ENCODE measurements at places on chromosomes 5 and 9.

DNA sequence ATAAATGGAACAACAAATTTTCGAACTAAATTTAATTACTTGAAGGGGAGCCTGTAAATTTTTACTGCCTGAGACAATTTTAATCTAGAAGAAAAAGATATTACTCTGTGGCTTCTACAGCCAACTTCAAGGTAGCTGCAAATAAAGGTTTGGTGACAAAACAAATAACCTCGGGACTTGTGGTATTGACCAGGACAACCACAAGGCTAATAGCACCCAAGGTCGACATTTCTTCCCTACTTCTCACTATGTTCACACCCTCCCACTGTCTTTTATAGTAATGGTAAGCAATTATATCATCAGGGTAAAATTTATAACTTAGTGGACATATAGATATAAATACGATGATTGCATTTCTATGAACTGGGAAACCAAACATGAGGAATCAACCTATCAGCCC lies 67.9 kb upstream of the SPINK5 start:
- no peak for DNase-seq

DNA sequence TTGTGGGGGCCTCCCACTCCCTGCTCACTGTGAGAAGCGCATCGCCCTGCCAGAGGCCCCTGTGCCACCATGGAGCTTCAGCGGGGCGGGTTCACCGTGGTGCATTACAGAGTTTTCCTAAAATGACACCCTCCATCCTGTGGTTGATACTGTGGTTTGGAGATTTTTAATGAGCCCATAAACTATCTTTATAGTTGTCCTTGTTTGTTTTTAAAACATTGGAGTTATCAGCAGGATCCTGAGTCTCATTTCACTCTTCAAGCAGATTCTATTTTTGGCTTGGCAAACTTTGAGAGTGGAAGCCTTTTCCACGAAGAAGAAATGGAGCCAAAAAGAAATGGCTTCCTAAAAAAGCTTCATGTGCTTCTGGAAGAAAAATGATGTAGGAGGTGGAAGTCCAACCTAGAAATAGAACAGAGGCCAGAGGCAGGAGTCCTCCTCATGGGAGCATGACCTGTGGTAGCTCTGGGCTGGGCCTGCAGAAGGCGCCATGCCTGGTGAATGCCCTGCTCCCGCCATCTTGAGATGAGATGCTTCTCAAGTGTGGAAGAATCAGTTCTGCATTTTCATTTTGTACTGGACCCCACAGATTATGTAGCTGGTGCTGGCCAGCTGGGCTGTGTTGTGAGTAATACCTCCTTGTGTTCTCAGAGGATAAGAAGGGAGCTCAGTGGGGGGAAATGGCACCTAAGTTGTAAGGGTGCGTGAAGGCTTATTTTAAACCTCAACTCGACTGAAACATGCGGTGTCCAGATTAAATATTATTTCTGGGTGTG lies 79.0 kb upstream of the RAI14 start:
- peak; percentile 49 for DNase-seq

DNA sequence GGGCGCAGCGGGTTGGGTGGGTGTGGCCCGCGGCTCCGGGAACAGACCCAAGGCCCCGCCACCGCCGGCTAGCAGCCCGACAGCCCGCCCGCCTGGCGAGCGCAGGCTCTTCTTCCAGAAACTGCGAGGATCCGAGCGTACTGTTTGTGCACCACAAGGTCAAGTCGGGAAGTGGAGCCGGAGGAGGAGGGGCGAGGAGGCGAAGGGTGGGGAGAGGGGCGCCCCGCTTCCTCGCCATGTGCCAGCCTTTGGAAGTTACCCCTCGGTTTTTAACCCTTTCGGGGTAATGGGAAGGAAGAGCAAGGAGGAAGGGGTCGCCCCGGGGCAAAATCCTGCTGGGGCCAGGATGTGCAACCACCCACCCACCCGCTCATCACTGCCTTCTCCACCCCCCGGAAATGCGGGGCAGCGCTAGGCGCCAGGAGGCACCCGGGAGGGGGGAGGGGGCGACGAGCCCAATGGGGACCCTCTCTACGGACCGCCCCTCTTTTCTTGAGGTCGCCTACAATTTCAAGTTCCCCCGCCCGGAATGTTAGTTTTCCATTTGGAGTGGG lies 1.1 kb upstream of the JADE2 start:
- DNase-seq, result no peak

- no peak for DNase-seq
These were observed 87.0 kb upstream of the MTAP start for GRCh38 chr9:21715408-21715807.

- DNase-seq, result no peak
These were observed 809 bp downstream of the TNIP1 start for GRCh38 chr5:151079838-151080612.

DNA sequence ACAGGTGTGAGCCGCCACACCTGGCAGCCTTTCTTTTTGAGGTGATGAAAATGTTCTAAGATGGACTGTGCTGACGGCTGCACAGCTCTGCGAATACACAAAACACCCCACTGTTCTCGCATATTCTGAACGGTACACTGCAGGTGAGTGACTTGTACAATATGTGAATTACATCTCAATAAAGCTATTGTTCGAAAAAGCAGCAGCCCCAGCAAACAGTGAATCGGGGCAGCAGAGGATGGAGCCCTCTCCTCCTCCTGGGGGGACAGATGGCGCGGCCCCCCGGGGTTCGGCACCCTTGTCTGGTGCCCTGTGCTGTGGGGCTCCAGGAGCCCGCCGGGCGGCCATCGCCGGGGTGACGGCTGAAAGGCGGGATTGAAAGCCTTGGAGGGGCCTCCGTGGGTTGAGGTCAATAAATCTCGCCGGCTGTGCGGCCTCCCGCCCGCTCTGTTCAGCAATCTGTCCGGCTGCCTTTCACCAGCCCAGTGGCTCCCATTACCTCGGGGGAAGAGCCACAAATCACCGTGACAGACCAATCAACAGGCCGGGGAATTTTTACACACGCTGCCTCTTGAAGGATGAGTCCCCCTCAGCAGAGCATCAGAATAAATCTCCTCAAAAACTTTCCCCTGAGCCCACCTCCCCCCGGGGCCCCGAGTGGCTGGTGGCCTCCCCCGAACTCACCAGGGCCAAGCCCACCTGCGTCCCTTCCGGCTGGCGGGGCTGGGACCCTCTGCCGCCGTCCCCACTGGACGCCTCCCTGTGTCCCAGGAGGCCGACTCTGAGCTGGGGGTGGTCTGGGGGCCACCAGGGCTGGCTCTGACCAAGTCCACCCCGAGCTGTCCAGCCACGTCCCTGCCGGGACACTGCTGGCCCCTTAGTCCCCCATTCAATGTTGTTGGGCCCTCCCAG lies 37.8 kb upstream of the TMEM250 start:
- no peak for DNase-seq

DNA sequence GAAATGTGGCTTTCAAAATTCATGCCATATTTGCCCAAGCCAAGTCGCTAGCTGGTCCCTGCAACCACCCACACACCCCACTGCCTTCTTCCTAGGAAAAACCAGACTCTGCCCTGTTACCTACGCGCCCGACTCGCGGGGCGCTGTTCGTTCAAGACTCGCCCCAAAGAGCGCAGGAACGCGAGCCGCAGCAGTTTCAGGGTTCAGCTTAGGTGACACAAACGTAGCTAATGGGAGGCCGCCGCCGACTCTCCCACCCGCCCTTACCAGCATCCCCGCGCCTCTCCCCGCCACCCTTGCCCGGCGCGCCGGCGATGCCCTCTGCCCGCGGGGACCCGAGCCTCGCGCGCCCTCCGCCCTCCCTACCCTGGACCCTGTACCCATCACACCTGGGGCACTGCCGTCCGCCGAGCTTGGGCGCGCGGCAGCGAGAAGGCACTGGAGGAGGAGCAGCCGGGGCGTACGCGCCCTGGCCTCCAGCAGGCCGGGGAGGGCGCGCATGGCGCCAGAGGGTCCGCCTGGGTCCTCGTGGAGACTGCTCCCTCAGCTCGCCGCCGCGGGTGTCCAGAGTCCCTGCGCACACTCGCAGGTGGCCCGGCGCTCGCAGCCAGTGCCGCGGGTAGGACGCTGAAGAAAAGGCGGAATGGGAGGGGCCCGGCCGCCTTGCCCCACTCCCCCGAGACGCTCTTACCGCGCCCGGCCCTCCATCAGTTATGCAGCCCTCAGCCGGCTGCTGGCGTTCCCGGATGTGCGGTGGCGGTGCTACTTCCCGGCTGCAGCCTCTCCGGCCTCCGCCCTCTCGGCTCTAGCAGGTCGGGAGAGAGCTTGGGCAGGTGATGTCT lies at the start of gene EMB:
Gene EMB (minus strand): TSS at position 638 of the 842 bp plus-strand sequence. CDS start 137 bp downstream, at position 501.
- DNase-seq, result no peak

DNA sequence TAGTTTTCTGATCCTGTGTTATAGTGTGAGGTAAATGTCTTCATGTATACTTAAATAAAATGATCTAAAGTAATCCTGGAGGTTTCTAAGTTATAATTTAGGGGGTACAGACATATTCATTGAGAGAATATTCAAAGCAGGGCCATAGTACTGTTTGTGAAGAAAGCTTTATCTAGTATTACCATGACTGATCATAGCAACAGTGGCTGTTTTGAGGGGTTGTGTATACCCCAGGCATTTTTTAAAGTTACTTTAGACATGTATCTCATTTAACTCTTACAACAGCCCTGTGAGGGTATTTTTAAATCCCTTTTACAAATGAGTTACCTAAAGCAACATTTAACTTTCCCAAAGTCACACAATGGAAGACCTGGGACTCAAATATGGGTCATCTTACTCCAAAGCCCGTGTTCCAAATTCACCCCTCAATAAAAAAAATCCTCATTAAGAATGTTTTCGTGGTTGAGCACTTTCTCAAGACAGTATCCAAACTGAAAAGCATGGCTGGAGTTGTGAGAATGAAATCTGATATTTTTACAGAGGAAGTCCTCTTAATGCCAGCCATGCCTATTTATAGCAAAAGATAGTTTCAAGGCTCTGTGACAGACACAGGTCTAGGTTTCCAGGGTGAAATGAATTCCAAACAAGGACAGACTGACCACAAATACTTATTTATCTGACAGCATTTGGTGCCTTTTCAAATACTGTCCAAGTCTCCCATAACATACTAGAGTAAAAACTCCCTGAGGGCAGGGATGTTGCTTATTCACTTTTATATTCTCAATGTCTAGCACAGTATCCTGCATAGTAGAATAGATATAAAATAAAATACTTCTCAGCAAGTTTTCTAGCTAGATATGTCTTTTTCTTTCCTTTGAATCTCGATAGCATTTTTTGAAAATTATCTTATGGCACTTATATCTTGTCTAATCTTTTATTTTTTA lies 10.4 kb downstream of the STOM start:
- peak; percentile 50 for DNase-seq

DNA sequence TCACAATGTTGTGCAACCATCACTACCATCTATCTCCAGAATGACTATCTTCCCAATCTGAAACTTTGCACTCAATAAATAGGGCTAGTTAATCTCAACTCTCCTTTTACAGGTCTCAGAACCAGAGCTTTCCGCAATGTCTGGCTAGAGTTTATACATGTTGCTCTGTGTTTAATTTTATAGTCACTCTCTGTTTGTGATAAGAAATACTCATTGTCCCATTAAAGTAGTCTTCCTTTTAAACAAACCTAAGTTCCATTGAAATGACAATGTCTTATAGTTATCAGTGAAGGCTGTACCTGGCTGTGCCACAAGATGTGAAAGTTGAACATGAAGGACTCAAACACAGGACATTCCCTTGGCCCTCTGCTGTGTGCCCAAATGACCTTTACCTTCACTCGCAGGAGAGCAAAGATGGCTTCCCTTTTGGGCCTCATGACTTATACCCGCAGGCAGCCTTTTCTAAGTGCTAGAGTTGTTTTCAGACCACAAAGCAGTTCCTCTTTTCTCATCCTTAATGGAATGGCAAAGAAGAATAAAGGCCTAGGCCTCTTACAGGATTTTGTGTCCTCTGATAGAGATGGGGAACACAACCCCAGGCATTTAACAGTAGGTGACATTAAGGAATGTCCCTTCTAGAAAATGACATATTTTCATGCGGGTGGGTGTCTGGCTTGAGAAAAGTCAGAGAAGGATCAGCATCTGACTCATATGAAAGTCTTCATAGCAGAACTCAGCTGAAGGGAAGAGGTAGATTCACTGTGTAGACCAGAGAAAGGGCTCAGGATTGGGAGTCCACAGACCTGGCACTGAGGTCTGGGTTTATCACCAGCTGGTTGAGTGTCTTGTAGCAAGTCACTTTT lies 69.6 kb upstream of the ATP10B start:
- DNase-seq, result no peak

Measured in GM04503 (cell line).